ENCODE measurements at places on chromosomes 2 and 18. TPM values are rescaled to one million over a fixed set of nuclear protein-coding genes. Genes with fewer than 3 reads are reported as not detected.

Gene LYG2
- not detected for total RNA-seq

Gene UGT1A4
- not detected for total RNA-seq

Gene CHRND
- total RNA-seq = not detected

Gene DTNA
- 38.8 TPM for total RNA-seq

Gene G6PC2
- not detected for total RNA-seq

Gene CDKL4
- not detected for total RNA-seq

Gene PLB1
- 6.2 TPM for total RNA-seq

Gene ERFE
- total RNA-seq = 0.85 TPM

Gene HOXD4
- total RNA-seq = 20.7 TPM

Gene MOGAT1
- not detected for total RNA-seq

Gene CFAP53
- 0.75 TPM for total RNA-seq

Gene GPR75
- 2.3 TPM for total RNA-seq

Gene LHCGR
- 2.7 TPM for total RNA-seq

Gene VPS4B
- total RNA-seq = 46.0 TPM

Gene CXCR4
- 34.8 TPM for total RNA-seq

Gene DYNAP
- total RNA-seq = not detected

Gene CGREF1
- total RNA-seq = 4.2 TPM

Gene FAP
- total RNA-seq = 31.5 TPM

Gene STEAP3
- 17.9 TPM for total RNA-seq

Gene CLIP4
- total RNA-seq = 59.3 TPM

Gene UGT1A8
- not detected for total RNA-seq

Gene ABCG5
- not detected for total RNA-seq

Gene DNAH6
- 0.49 TPM for total RNA-seq

Gene FOXI3
- total RNA-seq = not detected

Gene DYSF
- total RNA-seq = 13.8 TPM

Gene NOL4
- not detected for total RNA-seq

Gene ITPRID2
- 104 TPM for total RNA-seq

Gene SPATA3
- total RNA-seq = not detected

Gene DSG4
- not detected for total RNA-seq

Gene MBP
- 18.1 TPM for total RNA-seq

Gene MC2R
- not detected for total RNA-seq

Gene TEX44
- total RNA-seq = not detected

Gene BCL11A
- total RNA-seq = 2.0 TPM

Gene CDH19
- 3.8 TPM for total RNA-seq

Gene CNDP2
- 89.8 TPM for total RNA-seq

Gene PAIP2B
- total RNA-seq = 7.0 TPM

Gene HJURP
- not detected for total RNA-seq

Gene TAF4B
- total RNA-seq = 14.5 TPM

Gene HOXD12
- not detected for total RNA-seq

Gene GRB14
- total RNA-seq = 22.3 TPM

Gene UGT1A3
- not detected for total RNA-seq

Gene IL36RN
- total RNA-seq = not detected

Gene SLC38A11
- 2.1 TPM for total RNA-seq

Gene ANKRD30BL
- total RNA-seq = not detected

Gene ZFP36L2
- 129 TPM for total RNA-seq

Gene RGPD8
- total RNA-seq = 40.3 TPM

Gene ASXL3
- 1.5 TPM for total RNA-seq

Gene TUBA4A
- total RNA-seq = 8.1 TPM
